ENCODE measurements at places on chromosomes 13 and 19. TPM values are rescaled to one million over a fixed set of nuclear protein-coding genes. Genes with fewer than 3 reads are reported as not detected.

DNA sequence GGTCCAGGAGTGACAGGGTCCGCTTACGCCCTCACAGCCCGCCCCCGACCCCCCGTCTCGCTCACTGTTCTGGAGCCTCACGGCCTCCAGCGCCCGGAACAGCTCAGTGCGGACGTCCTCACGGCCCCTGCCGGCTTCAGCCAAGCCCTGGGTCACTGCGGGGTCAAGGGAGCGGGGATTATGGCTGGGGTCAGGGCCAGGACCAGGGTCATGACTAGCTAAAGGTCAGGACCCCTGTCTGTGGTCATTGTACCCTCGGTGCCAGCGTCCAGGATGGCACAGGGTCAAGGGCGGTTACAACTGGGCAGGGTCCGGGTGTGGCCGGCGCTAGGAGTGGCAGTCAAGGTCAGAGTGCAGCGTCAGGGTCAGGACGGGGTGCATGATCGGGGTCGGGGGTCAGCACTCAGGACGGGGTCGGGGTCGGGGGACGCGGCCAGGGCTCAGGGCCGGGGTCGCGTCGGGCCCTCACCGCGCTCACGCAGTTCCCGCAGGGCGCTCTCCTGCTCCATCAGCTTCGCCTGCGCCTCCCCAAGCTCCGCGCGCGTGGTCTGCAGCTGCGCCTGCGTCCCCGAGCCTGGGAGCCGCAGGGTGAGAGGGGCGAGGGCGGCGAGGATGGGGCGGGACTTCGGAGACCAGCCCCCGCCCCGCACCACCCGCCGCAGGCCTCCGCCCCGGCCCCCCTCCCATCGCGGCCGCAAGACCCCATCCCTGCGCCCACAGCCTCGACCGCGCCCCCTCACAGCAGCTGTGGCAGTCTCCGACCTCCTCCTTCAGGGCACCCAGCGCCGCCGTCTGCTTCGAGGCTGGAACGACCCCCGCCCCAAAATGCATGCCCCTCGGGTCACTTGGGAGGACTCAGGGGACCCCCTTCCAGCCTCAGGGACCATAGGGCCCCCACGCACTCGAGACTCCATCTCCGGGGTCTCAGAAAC, 1.4 kb downstream of the CLEC4G start:
- H3K36me3 ChIP-seq: no peaks in the 10 kb centered on the region
- no peak overlapping the region for H3K27ac ChIP-seq
- no peak overlapping the region for H3K4me3 ChIP-seq
- peaks cover 11% of the 10 kb centered on the region for H3K27me3 ChIP-seq
- H3K4me1 ChIP-seq: no peaks in the 10 kb centered on the region
- DNase-seq: no peak

The SOX1 gene
- not detected for polyA plus RNA-seq

DNA sequence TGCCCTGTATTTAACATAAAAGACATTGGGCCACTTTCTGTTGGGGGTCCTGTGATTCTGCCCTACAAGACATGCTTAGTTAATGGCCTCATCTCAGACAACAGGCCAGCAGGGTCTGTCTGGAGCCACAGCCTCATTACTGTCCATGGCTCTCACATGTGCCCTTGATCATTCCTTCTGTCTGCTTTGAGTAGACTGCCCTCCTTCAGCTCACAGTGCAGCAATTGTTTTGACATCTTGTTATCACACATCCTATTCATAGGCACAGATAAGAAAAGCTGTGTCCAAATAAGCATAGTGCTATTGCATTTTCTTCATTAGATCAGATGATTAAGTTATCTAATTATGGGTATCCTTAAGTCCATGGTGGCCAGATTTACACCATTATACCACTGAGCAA, 127.9 kb downstream of the KCTD12 start:
- DNase-seq: no peak
- no peak overlapping the region for H3K27ac ChIP-seq
- H3K36me3 ChIP-seq: no peaks in the 10 kb centered on the region
- peaks cover 2% of the 10 kb centered on the region for H3K27me3 ChIP-seq
- H3K4me1 ChIP-seq: no peaks in the 10 kb centered on the region

The IGSF23 gene
- polyA plus RNA-seq: not detected

DNA sequence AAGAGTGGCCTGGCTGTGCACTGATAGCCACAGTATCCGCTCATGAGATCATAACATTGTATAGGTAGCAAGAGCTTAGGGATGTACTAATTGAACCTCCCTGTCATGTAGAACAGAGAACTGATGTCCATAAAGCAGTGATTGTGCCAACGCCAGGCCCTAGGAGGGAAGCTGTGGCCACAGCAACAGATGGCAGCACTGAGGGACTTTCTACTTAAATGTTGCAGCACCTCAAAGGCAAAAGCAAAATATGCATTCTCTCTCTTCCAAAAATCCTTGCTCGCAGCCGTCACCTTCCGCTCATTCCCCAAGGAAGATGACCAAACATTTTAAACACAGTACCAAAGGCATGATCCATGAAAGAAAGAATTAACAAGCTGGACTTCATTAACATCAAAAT, 32.3 kb downstream of the COL4A1 start:
- no peaks in the 10 kb centered on the region for H3K36me3 ChIP-seq
- no peak overlapping the region for H3K27ac ChIP-seq
- DNase-seq: no peak
- H3K27me3 ChIP-seq: peaks cover 3% of the 10 kb centered on the region
- H3K4me3 ChIP-seq: no peak overlapping the region
- no peaks in the 10 kb centered on the region for H3K4me1 ChIP-seq

GRCh38 chr13:98476538-98476966, 100.4 kb downstream of the STK24 start:
- peaks cover 61% of the 10 kb centered on the region for H3K4me1 ChIP-seq
- H3K27me3 ChIP-seq: peaks cover 1% of the 10 kb centered on the region
- peak overlapping the region; percentile 76 for H3K4me3 ChIP-seq
- peak overlapping the region; percentile 85 for H3K27ac ChIP-seq
- DNase-seq: peak; percentile 76

DNA sequence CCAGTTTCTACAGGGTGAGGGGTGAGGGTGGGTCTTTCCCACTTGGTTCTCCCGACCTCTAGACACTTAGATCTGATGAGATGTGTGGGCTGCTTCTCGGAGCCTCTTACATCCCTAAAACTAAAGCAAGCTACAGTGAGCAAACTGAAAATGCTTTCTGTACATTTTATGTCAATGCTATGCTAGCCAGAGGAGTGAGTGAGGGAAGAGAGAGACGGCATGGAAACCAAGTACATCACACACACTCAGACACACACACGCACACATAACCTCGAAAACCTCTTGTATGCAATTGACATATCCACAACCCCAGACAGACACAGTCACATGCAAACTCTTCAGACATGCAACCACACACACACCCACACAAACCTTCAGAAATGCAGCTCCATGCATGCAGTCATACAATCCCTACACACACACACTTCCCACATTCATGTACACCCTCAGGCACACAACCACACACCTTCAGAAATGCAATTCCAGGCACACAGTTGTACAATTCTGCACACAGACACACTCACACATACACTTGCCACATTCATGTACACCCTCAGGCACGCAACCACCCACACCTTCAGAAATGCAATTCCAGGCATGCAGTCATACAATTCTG, 1.4 kb downstream of the SLC1A6 start:
- no peaks in the 10 kb centered on the region for H3K4me1 ChIP-seq
- no peak for DNase-seq
- H3K36me3 ChIP-seq: no peaks in the 10 kb centered on the region

DNA sequence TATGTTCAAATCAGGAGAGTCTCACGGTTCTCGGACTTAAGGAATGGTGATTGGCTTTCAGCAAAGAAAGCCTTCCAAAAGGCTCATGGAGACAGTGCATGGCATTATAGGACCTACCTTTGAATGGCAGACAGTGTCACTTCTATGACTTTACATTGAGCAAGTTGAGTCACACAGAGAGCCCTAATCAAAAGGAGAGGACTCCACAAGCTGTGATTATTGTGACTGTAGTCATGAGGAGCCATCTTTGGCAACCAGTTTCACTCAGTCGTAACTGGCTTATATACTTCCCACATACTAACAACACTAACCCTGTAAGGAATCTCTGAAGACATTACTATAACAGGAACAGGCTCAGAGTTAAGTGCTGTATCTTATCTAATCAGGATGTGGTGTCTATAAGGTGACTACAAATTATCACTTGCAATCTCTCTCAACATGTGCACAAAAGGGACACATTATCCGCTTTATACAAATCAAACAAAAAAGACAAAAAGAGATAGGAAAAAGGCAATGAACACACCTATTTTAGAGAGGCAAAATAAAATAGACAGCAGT, 6.1 kb downstream of the LGALS14 start:
- H3K27ac ChIP-seq: no peak overlapping the region
- DNase-seq: no peak
- H3K27me3 ChIP-seq: peaks cover 4% of the 10 kb centered on the region
- H3K36me3 ChIP-seq: no peaks in the 10 kb centered on the region
- H3K4me3 ChIP-seq: no peak overlapping the region

DNA sequence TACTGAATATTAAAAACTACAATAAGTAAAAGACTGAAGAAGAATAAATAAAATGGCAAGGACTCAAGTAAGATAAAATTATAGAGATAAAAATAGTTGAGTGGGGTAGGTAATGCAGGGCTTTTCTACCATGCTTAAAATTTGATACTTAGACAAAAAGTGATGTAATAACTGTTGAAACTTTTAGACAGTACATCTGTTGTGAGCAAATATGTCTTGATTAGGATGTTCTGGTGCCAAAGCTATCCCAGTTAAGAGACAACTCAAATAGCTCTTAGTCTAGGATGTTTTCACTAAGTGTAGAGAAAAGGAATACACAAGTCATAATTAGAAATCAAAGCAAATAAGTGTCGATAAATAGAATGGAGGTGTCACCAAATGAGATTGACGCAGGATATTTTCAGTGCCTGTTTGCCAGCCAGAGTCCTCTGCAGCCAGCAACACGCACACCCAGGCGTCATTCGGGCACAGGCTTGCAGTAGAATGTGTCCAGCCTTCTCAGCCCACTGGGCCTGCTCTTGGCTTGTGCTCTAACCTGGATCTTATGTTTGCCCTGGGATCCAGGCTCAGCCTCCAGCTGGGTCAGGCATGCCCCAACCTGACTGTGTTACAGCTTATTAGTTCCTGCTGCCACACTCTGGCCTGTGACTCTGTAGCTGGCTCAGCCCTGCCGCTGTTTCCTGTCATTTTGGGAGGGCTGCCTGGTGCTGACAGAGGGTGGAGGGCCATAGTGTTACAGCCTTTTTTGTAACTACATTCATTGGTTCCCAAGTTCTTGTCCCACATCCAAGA, 766.2 kb downstream of the PCDH17 start:
- H3K36me3 ChIP-seq: no peaks in the 10 kb centered on the region
- no peak overlapping the region for H3K4me3 ChIP-seq
- H3K4me1 ChIP-seq: no peaks in the 10 kb centered on the region
- no peak overlapping the region for H3K27ac ChIP-seq
- H3K27me3 ChIP-seq: no peaks in the 10 kb centered on the region

DNA sequence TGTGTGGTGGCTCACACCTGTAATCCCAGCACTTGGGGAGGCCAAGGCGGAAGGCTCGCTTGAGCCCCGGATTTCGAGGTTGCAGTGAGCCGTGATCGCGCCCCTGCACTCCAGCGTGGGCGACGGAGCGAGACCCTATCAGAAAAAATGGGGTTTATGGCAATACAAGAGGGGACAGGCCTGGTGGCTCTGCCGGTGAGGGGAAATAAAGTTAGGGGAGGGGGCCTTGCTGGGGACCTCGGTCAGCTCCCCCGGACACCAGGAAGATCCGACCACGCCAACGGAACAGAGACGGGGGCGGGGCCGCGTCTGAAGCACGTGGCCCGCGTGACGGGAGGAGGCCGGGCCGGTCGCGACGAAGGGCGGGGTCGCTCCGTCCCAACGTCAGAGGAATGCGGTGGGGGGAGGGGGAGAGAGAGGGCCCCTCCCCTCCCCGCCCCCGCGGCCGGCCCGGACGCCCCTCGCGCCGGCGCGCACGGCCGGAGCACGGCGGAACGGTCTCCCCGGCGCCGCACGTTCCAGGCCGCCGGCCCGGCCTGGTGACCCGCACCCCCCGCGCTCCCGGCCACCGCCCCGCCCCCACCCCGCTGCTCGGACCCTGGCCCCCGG, 1.9 kb upstream of the HNRNPL start:
- DNase-seq: peak; percentile 93
- peaks cover 51% of the 10 kb centered on the region for H3K4me1 ChIP-seq
- H3K4me3 ChIP-seq: peak overlapping the region; percentile 98
- peaks cover 3% of the 10 kb centered on the region for H3K36me3 ChIP-seq
- peak overlapping the region; percentile 100 for H3K27ac ChIP-seq
- peaks cover 50% of the 10 kb centered on the region for H3K27me3 ChIP-seq

DNA sequence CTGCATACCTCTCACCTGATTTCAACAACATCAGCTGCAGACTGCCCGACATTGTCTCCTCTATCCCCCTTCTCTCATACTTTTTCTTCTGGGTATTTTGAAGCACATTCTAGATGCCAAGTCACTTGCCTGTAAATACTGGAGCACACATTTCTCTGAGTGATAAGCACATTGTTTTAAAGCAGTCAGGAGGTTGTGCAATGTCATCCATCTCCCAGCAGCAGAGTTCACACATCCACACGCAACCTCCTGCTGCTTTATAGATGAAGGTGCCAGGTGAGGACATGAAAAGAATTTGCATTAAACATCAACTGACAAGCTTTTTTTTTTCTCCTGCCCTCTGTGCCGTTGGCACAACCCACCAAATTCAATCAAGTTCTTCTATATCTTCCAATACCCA, 5.5 kb downstream of the UPK1A start:
- no peak for DNase-seq
- no peak overlapping the region for H3K27ac ChIP-seq
- no peaks in the 10 kb centered on the region for H3K36me3 ChIP-seq
- H3K27me3 ChIP-seq: peaks cover 14% of the 10 kb centered on the region

- no peaks in the 10 kb centered on the region for H3K36me3 ChIP-seq
- H3K27me3 ChIP-seq: no peaks in the 10 kb centered on the region
- H3K4me1 ChIP-seq: peaks cover 40% of the 10 kb centered on the region
- DNase-seq: no peak
Observed at GRCh38 chr19:336067-336614, 8.5 kb downstream of the MIER2 start.

The CPB2 gene
- polyA plus RNA-seq: not detected

- no peaks in the 10 kb centered on the region for H3K36me3 ChIP-seq
- no peak overlapping the region for H3K4me3 ChIP-seq
- peaks cover 19% of the 10 kb centered on the region for H3K4me1 ChIP-seq
Observed at GRCh38 chr13:32391101-32391619, 36.8 kb downstream of the N4BP2L1 start.

GRCh38 chr13:40132249-40132648, 476.8 kb downstream of the COG6 start:
- no peak overlapping the region for H3K27ac ChIP-seq
- DNase-seq: no peak
- H3K4me1 ChIP-seq: no peaks in the 10 kb centered on the region
- H3K36me3 ChIP-seq: no peaks in the 10 kb centered on the region

The DCT gene
- polyA plus RNA-seq: not detected
